Left renal pelvis (tissue), 4 donors: ENCODE measurements at places on chromosomes 2 and 18. TPM values are rescaled to one million over a fixed set of nuclear protein-coding genes. Genes with fewer than 3 reads are reported as not detected.

Gene STON1
- polyA plus RNA-seq = 42.7 TPM

Gene SKOR2
- polyA plus RNA-seq = not detected

Gene RESP18
- not detected for polyA plus RNA-seq

Gene IGFBP5
- 1,453 TPM for polyA plus RNA-seq

Gene ANKRD29
- 1.1 TPM for polyA plus RNA-seq

Gene SCTR
- polyA plus RNA-seq = 9.5 TPM

Gene RAPGEF4
- 9.7 TPM for polyA plus RNA-seq

Gene CTNNA2
- polyA plus RNA-seq = 23.1 TPM

GRCh38 chr2:68463287-68463877, 3.7 kb downstream of the FBXO48 start:
- no peak for DNase-seq

DNA sequence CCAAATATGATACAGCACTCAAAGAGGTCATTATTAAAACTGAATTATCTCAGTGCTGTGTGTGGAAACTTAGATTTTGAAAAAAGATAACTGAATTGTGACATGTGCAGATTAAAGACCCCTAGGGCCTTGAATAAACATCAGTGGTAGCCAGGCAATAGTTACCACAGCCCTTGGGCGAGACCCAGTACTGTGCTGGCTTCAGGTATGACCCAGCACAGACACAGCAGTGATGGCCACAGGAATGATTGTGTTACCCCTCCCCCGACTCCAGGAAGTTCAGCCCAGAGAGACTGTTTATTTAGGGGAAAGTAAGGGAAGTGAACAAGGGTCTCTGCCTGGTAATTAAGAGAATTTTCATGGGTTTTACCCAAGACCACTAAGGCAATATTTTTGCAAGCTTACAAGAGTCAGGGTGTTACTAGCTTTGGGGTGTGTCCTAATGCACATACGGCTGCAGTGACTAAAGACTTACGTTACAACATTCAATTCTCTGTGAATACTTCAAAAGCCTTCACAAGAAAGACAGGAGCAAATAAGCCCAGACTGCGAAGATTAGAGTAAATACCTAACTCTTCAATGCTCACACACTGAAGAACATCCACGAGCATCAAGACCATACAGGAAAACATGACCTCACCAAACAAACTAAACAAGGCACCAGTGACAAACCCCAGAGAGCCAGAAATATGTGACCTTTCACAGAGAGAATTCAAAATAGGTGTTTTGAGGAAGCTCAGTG, 28.2 kb upstream of the ITGAV start:
- no peak for DNase-seq

GRCh38 chr2:104757056-104757455, 96.9 kb upstream of the POU3F3 start:
- no peak for DNase-seq

DNA sequence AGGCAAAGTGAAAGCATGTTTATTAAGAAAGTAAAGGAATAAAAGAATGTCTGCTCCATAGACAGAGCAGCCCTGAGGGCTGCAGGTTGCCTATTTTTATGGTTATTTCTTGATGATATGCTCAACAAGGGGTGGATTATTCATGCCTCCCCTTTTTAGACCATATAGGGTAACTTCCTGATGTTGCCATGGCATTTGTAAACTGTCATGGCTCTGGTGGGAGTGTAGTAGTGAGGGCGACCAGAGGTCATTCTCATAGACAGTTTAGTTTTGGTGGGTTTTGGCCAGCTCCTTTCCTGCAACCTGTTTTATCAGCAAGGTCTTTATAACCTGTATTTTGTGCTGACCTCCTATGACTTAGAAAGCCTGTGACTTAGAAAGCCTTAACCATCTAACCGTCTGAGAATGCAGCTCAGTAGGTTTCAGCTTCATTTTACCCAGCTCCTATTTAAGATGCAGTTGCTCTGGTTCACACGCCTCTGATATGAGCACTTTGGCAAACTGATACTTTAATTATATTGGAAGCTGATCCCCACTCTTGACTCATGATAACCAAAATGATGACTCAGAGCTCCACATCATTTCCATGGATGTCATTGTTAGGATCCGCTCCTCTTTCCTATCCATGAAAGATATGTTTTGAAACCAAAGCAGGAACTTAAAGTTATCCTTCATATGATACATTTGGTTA, 14.5 kb upstream of the ERMN start:
- no peak for DNase-seq

GRCh38 chr18:50986360-50987087, 18.7 kb downstream of the ELAC1 start:
- DNase-seq = no peak

- no peak for DNase-seq
Measured at GRCh38 chr2:178528647-178529046, 48.4 kb downstream of the PLEKHA3 start.

- DNase-seq = no peak
Measured at GRCh38 chr2:221133941-221134340, 438.2 kb downstream of the EPHA4 start.

GRCh38 chr2:74429487-74430451, 8.2 kb downstream of the WDR54 start:
- DNase-seq = no peak

DNA sequence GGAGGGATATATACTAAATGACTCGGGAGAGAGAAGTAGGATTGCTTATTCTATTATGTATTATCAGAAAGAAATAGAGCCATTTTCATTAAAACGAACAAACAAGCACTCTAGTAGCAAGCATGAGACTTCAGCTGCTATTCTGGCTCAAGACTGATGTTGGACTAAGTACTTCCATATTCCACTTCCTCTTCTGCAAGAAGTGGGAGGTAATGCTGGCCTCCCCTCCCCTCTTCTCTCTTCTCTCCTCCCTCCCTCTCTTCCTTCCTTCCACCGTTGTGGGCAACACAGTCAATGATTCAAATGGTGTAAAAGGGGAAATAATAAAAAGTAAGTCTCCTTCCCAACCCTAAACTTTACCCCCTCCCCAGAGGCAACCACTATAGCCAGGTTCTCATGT, 62.6 kb downstream of the EMX1 start:
- no peak for DNase-seq

DNA sequence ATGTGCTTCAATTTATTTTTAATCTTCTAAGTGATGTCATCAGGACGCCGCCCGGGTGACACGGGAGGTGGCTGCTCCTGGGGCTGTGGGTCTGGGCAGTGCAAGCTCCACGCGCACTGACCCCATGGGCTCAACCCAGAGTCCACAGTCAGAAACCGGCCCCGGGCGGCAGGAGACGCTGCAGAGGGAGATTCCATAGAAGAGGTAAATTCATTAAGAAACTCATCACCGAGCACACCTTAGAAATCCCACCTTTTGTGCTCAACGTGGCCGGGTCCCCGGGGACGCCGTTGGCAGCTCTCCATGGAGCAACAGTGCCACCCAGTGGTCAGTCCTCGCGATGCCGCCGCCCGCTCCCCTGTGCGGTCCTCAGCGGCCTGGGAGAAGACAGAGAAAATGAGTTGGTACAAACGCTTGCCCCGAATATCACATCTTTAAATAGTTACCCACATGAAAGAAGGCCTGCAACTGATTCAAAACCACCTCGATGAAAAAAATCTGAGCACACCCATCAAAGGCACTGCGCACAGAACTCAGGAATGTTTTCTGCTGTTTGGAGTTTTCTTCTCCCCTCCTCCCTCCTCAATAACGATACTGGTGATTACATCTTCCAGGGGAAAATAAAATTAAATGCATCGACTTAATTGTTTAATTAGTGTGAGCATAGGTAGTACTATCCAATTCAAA, 92.6 kb downstream of the CMPK2 start:
- DNase-seq = no peak

- no peak for DNase-seq
Measured at GRCh38 chr18:76357174-76357573, 137.9 kb downstream of the ZNF516 start.

DNA sequence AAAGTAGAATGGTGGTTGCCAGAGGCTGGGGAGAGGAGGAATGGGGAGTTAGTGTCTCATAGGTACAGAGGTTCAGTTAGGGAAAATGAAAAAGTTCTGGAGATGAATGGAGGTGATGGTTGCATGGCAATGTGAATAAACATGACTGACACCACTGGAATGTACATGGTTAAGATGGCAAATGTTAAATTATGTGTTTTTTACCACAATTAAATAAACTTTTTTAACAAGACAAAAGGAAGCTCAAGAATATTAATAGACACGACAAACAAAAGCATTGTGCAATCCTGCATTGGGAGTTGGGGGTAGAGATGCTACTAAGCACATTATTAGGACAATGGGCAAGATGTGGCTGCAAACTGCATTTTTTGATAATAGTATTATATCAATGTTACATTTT, 147.7 kb downstream of the TWIST2 start:
- no peak for DNase-seq

- DNase-seq = peak; percentile 4
Measured at GRCh38 chr2:61469424-61470121, 1.3 kb downstream of the USP34 start.

GRCh38 chr2:238499731-238500580, 73.2 kb downstream of the ASB1 start:
- DNase-seq = no peak

DNA sequence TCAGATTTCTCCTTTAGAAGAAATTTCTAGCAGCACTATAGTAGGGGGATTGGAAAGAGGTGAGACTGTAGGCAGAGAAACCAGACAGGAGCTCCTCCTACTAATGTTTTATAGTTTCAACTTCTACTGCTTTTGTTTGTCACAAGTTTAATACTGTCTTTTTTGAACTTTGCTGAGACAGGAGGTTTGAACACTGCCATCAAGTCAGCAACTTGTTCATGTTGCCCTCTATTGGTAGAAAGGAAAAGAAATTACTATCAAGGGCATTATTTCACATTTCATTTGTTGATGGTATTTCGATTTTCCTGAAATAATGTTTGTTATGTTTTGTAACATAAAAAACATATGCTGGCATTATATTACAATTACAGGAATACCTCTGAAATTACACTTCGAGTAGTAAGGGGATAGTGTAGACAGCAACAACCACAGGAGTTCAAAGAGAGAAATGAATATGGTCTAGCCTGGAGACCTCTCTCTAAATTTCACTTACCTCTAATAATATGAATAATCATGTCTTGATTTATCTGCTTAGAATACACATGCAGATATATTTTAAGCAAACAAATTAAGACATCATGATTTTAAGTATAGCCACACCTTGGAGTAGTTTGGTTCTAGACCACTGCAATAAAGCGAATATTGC, 12.4 kb upstream of the CCDC88A start:
- DNase-seq = no peak
